CD14-positive monocyte (primary cell): ENCODE measurements at places on chromosomes 5 and 9. TPM values are rescaled to one million over a fixed set of nuclear protein-coding genes. Genes with fewer than 3 reads are reported as not detected.
A peak's percentile ranks its signal among the peaks of the same experiment; 100 is the strongest.

DNA sequence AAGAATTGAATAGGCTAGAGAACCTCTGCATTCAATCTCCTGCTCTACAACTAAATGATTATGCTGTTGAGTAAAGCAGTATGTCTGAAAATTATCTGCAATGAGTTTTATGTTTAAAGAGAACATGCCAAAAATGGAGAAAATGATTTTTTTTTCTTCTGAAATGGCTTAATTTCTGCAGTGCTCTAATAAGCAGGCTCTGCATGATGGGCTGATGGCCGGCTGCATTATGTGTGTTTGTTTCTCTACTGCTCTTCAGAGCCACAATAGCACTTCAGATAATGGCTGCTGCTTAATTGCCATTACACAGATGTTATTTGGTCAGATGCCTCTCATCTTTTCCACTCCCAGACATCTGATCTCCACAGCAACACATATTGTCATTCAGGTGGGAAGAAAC is 286.4 kb upstream of the DMAC1 start:
- no peak for DNase-seq
- no peak overlapping the region for H3K27ac ChIP-seq
- no peaks in the 10 kb centered on the region for H3K27me3 ChIP-seq
- H3K4me1 ChIP-seq, result no peaks in the 10 kb centered on the region
- H3K4me3 ChIP-seq, result no peak overlapping the region

GRCh38 chr5:23208959-23209431 is 298.4 kb upstream of the PRDM9 start:
- H3K27ac ChIP-seq, result no peak overlapping the region
- no peak for DNase-seq
- no peaks in the 10 kb centered on the region for H3K36me3 ChIP-seq
- no peaks in the 10 kb centered on the region for H3K27me3 ChIP-seq
- no peak overlapping the region for H3K4me3 ChIP-seq
- no peaks in the 10 kb centered on the region for H3K4me1 ChIP-seq

The SLC34A1 gene
- polyA plus RNA-seq, result not detected in 2 replicates

The PKD2L2 gene
- polyA plus RNA-seq, result not detected in 2 replicates

The ADAMTS13 gene
- not detected for polyA plus RNA-seq

- H3K36me3 ChIP-seq, result no peaks in the 10 kb centered on the region
- H3K4me3 ChIP-seq, result no peak overlapping the region
- no peaks in the 10 kb centered on the region for H3K4me1 ChIP-seq
- no peaks in the 10 kb centered on the region for H3K27me3 ChIP-seq
- no peak for DNase-seq
- H3K27ac ChIP-seq, result no peak overlapping the region
Measured at GRCh38 chr5:44774279-44774880, 34.4 kb upstream of the MRPS30 start.

DNA sequence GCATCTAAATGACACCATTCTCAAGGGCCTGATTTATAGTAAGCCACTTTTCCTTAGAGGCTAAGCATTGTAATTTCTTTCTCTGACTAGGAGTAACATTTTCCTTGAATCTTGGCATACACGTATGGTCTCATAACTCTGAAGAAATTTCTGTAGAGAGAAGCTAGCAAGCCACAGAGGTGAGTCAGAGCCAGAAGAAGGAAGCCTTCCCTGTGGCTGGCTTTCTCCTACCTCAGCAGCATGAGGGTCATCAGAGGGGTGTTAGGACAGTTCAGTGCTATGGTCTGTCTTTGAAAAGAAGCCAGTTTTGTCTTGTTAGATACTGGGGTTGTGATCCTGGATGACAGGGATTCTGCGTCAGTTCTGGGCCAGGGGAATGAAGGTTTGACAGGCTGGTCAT is 3.2 kb downstream of the SNX30 start:
- DNase-seq, result peak; percentile 56
- H3K27ac ChIP-seq, result peak overlapping the region; percentile 69
- no peaks in the 10 kb centered on the region for H3K27me3 ChIP-seq
- H3K4me3 ChIP-seq, result peak overlapping the region; percentile 53

The SLC6A18 gene
- not detected for polyA plus RNA-seq

The PCA3 gene
- 0.04 TPM in 1 of 2 replicates, not detected in the other for polyA plus RNA-seq

DNA sequence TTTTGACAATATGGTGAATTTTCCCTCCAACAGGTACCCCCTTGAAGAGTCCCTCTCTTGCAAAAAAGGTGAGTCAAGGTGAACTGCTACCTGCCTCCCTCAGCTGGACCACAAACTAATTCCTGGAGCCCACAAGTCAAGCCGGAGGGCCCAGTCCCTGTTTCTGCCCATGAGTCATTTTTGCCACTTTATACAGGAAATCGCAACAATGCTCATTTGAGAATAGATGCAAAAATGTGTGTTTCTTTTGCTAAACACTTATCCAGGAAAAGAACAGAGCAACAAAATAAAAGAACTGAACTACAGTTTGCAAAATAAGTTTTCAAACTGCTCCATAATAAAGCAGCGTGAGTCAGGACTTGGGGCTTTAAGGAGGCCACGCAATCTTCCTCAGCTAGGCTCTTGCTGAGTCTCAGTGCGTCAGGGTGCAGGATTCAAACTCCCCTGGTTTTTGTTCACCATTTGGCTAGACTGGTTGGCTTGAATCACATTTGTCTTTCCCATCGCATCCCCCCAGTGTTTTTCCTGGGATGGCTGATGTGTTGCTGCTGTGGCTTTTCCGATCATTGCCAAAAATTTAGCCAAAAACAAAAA is 102.7 kb downstream of the GOLPH3 start:
- H3K27ac ChIP-seq, result no peak overlapping the region
- no peak for DNase-seq

The SLC36A3 gene
- polyA plus RNA-seq, result not detected

GRCh38 chr5:60685700-60686099 is 14.3 kb downstream of the DEPDC1B start:
- peak overlapping the region; percentile 29 for H3K27ac ChIP-seq
- no peaks in the 10 kb centered on the region for H3K27me3 ChIP-seq
- H3K4me1 ChIP-seq, result peaks cover 7% of the 10 kb centered on the region
- DNase-seq, result peak; percentile 21
- no peaks in the 10 kb centered on the region for H3K36me3 ChIP-seq

The PTPDC1 gene
- polyA plus RNA-seq, result 0.95 TPM
